ENCODE measurements at places on chromosomes 5 and 9.

- no peak for DNase-seq
Observed at GRCh38 chr9:138042640-138043039, 165.1 kb downstream of the CACNA1B start.

GRCh38 chr9:132154863-132155567, 6.8 kb upstream of the NTNG2 start:
- DNase-seq, result no peak

DNA sequence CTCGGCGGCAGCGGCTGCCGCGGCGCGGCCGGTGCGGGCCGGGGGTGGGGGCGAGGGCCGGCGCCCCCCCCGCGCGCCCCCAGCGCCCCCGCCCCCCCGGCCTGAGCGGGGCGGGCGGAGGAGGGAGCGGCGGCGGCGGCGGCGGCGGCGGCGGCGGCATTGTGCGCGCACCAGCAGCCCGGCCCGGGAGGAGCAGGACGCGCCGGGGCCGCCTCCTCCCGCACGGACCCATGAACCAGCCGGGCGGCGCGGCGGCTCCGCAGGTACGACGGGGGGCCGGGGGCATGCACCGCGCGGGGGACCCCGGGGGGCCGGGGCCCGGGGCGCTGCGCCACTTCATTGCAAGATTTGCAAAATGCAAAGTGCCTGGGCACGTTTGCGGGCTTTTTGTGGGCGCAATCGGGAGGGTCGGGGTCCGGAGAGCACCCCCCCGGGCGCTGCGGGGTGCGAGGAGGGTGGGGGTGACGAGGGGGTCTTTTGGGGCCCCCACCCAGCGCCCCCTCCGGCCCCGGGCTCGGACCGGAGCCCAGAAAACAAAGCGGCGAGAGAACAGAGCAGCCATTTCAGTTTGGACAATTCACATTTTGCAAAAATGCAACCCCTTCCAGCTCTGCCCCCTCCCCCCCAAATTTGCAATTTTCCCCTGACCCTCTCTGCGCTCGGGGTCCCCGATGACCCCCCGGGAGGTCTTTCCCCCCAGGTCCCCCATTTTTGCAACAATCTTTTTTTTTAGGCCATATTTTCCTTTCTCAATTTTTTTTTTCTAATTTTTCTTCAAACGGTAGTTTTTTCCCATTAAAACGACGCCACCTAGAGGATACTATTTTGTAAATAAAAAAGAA, at the start of gene ZNF618:
ZNF618 (plus strand) TSS at position 159 of the 842 bp plus-strand sequence; CDS start at position 231, 72 bp downstream.
- DNase-seq, result no peak

GRCh38 chr5:74393943-74394342, 246.6 kb downstream of the ENC1 start:
- DNase-seq, result no peak

DNA sequence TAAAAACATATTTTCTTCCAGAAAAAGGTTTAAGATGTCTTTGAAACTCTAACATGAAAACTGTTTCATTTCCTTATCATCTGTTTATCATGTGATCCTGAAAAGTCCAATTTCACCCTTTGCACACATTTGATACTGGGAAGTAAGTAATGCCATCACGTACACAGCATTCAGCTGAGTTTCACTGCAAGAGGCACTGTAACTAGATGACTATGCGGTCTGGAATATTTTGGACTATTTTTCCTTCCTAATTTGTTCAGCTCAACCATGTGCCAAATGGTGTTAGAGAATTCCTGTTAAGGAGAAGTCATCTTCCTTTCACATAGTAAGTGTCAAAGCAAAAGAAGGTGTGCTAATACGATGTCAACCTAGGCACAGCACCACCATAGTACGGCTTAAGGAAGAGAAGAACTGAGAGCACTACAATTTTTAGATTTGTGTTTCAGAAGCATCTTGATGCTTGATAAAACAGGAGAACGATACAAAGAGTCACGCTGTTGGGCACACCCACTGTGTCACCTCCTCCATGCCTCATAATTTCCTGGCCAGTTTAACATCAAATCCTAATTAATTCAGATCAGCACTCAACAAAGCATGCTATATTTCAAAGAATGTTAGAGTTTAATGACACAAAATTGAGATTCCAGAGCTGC, 77.5 kb downstream of the GNAQ start:
- no peak for DNase-seq

DNA sequence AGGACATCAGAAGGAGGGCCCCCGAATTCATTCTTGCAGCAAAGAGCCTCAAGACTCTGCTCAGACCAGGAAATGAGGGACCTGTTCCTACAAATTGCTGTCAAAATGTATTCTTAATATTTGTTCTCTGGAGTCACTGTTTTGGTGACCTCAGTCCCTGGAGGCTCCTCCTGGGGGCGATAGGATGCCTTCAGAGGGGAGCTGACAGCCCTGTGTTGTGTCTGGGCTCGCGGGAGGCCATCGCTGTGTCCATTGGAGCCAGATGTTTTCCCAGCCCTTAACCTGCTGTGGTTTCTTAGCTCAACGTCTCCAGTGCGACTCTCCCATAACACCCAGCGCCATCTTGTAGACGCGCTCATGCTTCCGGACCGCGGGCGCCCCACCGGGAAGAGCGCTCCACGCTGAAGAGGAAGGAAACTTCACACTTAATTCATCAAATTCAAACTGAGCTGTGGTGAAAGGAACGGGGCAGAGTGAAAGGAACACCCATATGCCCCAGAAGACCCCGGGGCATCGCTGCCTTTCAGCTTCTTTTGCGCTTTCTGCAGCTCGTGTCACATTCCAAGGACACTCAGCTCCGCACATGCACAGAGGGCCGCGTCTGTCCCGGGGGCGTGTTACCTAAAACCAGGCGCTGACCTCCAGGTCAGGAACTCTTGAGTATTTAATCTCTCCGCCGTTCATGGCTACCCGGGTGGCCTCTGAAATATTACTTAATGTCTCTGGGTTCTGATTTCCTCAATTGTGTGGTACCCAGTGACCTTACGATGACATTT, 112.3 kb upstream of the GDNF start:
- DNase-seq, result no peak

- no peak for DNase-seq
Observed at GRCh38 chr9:35675204-35675603, 1.5 kb downstream of the CA9 start.

DNA sequence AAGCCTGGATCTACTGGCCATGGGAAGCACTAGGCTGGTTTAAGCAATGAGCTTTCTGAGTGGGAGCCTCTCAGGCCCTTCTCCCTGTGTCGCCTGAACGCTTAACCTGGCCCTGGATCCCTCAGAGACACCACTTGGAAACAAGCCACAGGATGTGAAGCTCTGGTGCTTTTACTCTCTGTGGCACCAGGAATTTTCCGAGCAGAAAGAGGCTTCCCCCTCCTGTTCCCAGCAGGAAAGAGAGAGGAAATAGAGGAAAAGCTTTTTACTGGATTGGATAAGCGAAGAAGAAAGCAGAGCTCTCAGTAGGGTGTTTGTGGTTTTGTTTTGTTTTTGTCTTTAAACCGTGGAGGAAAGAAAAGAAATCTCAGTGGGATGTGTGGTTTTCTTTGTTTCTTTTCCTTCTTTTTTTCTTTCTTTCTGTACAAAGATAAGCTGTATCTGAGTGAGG, 34.5 kb downstream of the COL15A1 start:
- DNase-seq, result no peak

- DNase-seq, result no peak
Observed at GRCh38 chr5:176474476-176474875, 26.3 kb downstream of the FAF2 start.

- no peak for DNase-seq
Observed at GRCh38 chr9:83473488-83473971, 64.7 kb downstream of the FRMD3 start.

DNA sequence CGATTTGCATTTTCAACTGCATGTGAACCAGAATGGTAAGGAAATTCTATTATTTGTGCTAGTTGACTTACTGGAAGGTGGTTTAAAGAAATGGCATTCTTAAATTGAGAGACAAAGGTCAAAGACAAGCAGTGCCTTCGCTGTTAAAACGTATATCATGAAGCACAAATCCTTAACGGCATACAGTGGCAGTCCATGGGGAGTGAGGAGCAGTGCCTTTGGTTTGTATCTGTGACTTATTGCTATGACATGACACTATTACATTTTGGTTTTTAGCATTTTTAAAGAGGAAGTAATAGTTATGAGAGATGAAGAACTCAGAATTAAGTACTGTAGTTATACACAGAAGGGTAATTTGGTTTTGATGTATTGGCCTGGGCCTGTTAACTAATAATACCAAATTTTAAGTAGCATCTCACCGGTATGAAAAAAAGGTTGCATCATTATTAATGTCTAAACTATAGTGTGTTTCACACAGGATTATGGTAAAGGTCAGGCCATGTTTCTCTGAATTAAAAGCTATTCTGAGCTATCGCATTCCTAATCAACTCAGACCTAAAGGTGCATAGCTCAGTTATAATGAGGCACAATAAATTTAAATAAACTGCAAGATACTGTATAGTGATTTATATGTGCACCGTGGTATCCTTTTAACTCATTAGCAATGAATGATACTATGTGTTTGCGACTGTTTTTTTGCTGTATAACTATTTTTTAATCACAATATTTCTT, 339.8 kb upstream of the ARRDC3 start:
- no peak for DNase-seq

DNA sequence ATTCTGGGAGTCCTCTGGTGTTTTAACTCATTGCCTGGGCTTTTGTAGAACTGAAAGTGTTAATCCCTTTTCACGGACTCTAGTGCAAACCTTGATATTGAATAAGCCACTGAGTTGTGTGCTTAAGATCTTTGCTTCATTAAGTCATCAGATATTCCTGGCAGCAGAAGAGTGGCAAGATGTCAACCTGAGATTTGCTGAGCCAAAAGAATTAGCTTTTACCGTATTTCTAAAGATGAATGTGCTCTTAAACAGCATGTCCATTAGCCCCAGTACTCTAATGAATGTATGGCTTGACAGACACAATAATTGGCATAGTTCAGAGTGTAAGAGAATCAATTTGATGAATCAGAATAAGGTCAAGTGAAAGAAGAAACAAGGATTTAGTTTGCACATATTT, 87.2 kb upstream of the CDH6 start:
- no peak for DNase-seq

- DNase-seq, result no peak
Observed at GRCh38 chr9:28616310-28616709, 1043.0 kb upstream of the C9orf72 start.

DNA sequence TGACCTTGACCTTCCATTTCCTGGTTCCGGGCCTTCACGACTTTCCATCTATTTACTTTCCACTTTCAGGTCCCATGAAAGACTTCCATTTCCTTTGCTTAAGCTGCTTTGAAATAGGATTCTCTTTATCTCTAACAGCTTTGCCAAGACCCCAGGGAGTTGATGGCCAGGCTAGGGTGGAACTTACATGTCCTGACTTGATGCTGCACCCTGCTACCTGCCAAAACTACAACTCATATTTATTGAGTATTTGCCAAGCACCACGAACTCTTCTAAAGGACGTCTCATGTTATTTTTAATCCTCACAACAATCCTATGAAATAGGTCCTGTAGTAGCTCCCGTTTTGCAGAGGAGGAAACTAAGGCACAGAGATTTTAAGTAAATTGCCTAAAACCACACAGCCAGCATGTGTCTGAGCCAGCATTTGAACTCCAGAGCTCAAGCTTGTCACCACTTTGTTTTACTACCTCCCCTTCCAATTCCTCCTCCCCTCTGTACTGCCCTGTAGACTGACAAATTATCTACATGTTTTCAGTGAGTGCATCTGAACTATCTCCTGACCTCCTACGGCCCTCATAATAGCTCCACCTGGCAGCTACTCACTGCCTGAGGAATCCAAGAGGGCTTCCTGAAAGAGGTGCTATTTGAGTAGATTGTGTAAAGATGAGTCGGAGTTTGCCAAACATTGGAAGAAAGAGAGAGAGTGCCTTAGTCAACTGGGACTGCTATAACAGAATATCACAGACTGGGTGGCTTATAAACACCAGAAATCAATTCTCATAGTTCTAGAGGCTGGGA, 38.4 kb upstream of the SMIM23 start:
- DNase-seq, result no peak

DNA sequence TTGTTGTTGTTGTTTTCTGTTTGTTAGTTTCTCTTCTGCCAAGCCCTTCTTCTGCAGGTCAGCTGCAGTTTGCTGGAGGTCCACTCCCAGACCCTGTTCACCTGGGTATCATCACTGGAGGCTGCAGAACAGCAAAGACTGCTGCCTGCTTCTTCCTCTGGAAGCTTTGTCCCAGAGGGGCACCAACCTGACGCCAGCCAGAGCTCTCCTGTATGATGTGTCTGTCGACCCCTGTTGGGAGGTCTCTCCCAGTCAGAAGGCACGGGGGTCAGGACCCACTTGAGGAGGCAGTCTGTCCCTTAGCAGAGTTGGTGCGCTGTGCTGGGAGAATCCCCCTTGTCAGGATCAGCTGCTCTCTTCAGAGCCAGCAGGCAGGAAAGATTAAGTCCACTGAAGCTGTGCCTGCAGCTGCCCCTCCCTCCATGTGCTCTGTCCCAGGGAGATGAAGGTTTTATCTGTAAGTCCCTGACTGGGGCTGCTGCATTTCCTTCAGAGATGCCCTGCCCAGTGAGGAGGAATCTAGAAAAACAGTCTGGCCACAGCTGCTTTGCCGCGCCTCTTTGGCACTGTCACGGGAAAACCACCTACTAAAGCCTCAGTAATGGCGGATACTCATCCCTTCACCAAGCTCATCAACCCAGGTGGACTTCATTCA, 299.2 kb downstream of the EDIL3 start:
- DNase-seq, result no peak
